ENCODE measurements at places on chromosomes 2 and 18. TPM values are rescaled to one million over a fixed set of nuclear protein-coding genes. Genes with fewer than 3 reads are reported as not detected.

DNA sequence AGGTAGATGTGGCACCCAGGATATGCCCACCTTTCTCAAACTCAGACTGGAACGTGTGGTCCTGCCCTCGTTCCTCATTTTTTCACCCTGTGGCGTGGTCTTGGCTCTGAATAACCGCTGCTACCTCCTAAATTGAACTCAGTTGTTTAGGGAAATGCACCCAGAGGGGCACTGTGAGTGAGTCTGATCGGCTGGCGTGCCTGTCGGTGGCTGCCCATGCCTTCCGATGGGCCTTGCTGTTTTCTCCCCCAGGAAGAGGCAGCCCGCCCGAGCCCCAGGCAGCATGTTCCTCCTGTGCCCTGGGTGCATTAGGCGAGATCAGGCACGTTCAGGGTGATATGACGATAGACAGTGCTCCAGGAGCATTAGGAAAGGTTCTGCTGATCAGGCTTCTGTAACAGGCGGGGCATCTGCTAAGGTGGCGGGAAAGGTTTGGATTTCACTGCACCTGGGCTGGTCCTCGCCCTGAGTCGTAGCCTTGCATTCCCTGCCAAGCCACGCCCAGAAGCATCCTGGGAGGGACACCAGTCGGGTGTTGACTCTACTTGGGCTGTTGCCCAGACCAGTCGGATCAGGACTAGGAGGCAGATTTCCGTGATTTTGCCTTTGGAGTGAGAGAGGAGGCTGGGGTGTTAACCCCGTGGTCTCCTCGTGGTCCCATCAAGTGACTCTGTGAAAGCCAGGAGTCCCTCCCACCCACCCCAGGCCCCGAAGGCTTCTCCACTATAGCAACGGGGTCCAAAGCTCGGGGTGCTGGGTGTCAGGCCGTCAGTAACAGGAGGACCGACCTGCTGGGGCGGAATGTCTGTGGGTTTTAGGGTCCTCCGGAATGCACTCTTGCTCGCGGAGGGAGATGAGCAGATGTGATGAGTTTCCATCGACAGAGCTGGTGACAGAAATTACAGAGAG is 75.1 kb downstream of the SH3BP4 start:
- peaks cover 82% of the 10 kb centered on the region for H3K4me1 ChIP-seq
- peak overlapping the region; percentile 88 for H3K27ac ChIP-seq
- H3K27me3 ChIP-seq, result no peaks in the 10 kb centered on the region
- no peaks in the 10 kb centered on the region for H3K36me3 ChIP-seq
- H3K4me3 ChIP-seq, result no peak overlapping the region

DNA sequence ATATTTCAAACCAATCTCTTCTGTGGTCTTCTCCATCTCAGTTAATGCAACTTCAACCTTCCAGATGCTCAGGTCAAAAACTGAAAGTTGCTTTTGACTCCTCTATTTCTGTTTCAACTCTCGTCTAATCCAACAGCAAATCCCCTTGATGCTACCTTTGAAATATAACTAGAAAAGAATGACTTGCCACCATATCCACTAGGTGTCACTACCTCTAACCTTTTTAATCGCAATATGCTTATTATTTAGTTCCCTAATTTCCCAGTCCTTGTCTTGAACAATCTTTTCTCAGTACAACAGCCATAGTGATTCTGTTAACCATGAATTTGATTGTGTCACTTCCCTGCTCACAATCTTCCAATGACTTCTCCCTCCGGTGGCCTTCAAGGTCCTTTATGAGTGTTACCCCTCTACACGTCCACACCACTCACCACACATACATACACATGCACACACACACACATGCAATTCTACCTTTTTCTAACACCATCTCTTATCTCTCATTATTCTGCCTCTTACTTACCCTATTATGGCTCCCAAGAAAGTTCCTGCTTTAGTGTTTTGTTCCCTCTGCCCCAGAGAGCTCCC is 245.5 kb upstream of the KCNJ3 start:
- H3K36me3 ChIP-seq, result no peaks in the 10 kb centered on the region
- no peak overlapping the region for H3K27ac ChIP-seq
- H3K27me3 ChIP-seq, result no peaks in the 10 kb centered on the region
- no peak for DNase-seq
- H3K4me1 ChIP-seq, result no peaks in the 10 kb centered on the region

- no peaks in the 10 kb centered on the region for H3K4me1 ChIP-seq
- H3K27ac ChIP-seq, result no peak overlapping the region
- no peaks in the 10 kb centered on the region for H3K27me3 ChIP-seq
- H3K36me3 ChIP-seq, result no peaks in the 10 kb centered on the region
Observed at GRCh38 chr18:39188278-39188677, 1622.7 kb upstream of the CELF4 start.

GRCh38 chr2:141889788-141890187 is 241.0 kb downstream of the LRP1B start:
- H3K27ac ChIP-seq, result no peak overlapping the region
- H3K4me3 ChIP-seq, result no peak overlapping the region
- no peaks in the 10 kb centered on the region for H3K27me3 ChIP-seq

- H3K4me3 ChIP-seq, result no peak overlapping the region
- no peaks in the 10 kb centered on the region for H3K36me3 ChIP-seq
- no peak for DNase-seq
- H3K27ac ChIP-seq, result no peak overlapping the region
Observed at GRCh38 chr2:236679884-236680860, 110.5 kb downstream of the ACKR3 start.

GRCh38 chr2:16283071-16283850 is 342.9 kb downstream of the MYCN start:
- H3K36me3 ChIP-seq, result no peaks in the 10 kb centered on the region
- no peak for DNase-seq
- H3K27ac ChIP-seq, result no peak overlapping the region
- no peaks in the 10 kb centered on the region for H3K27me3 ChIP-seq

DNA sequence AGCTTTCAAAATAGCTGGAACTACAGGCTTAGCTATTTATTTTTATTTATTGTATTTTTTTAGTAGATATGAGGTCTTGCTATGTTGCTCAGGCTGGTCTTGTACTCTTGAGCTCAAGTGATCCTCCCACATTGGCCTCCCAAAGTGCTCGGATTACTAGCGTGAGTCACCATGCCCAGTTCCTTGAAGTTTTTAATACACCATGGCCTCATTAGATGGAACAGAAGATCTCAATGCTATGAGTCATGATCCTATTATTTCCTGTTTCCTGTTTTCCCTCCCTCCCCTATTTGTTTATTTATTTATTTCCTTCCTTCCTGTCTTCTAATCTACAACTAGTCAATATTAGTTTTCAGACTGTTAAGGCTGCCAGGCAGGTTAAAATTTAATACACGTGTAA is 309.0 kb downstream of the CMPK2 start:
- H3K36me3 ChIP-seq, result no peaks in the 10 kb centered on the region
- no peak overlapping the region for H3K27ac ChIP-seq
- H3K27me3 ChIP-seq, result no peaks in the 10 kb centered on the region
- H3K4me3 ChIP-seq, result no peak overlapping the region
- DNase-seq, result peak; percentile 73
- H3K4me1 ChIP-seq, result no peaks in the 10 kb centered on the region

- peaks cover 2% of the 10 kb centered on the region for H3K4me1 ChIP-seq
- no peaks in the 10 kb centered on the region for H3K36me3 ChIP-seq
- no peak overlapping the region for H3K4me3 ChIP-seq
- peak overlapping the region; percentile 46 for H3K27ac ChIP-seq
- no peaks in the 10 kb centered on the region for H3K27me3 ChIP-seq
Observed at GRCh38 chr2:206993396-206993911, 54.1 kb downstream of the CPO start.

DNA sequence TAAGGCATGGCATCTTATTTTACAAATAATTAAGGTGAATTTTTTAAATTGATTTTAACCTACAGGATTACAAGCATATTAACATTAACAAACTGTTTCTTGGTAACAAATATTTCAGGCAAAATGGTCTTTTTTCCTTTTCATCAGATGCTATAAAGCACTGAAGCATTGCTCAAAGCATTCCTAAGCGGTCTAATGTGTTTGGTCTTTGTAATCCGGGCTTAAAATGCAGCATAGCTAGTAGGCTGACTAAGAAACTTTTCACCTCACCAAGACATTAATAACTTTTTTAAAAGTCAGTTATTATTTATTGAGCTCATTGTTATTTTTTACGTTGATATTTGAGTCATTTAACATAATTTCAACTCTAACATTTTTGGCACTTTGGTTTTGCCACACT is 538.8 kb upstream of the SLC39A10 start:
- H3K4me3 ChIP-seq, result no peak overlapping the region
- no peak for DNase-seq
- no peaks in the 10 kb centered on the region for H3K4me1 ChIP-seq
- no peaks in the 10 kb centered on the region for H3K36me3 ChIP-seq
- no peak overlapping the region for H3K27ac ChIP-seq

DNA sequence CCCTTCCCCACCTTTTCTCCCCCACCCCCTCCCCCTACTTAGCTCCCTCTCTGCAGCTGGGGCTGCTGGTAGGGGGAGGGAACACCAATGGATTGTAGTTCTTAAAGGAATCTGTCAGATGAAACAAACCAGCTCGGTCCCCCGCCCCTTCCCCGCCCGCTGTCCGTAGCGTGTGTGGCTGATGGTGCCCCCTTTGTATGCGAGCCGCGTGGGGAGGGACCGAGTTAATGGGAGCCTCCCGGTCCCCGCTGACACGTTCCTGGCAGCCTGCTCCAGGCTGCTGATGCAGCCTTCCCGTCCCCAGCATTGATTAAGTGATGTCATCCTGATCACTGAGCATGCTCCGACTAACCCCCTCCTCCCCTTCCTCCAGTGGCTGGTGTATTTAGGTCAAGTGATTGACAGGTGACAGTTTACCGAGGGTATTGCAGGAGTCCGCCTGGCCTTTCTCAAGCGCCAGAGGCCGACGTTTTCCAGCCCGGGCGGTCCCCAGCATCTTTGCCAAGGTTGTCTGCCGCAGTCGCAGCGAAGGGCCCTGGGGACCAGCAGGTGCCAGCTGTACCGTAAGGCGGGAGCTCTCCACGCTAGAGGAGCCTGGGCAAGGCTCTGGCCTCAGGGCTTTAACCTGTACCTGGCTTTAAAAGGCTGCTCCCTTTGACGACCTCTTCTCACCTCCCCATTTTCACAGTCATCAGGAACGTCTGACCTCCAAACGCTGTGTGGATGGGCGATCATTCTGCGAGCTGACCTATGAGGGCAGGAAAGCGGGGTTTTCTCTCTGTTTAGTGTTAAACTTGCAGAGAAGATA is 1.8 kb downstream of the KIF5C start:
- H3K27me3 ChIP-seq, result peaks cover 18% of the 10 kb centered on the region
- H3K4me1 ChIP-seq, result peaks cover 5% of the 10 kb centered on the region
- no peak overlapping the region for H3K27ac ChIP-seq
- peak overlapping the region; percentile 40 for H3K4me3 ChIP-seq
- DNase-seq, result no peak
- no peaks in the 10 kb centered on the region for H3K36me3 ChIP-seq

DNA sequence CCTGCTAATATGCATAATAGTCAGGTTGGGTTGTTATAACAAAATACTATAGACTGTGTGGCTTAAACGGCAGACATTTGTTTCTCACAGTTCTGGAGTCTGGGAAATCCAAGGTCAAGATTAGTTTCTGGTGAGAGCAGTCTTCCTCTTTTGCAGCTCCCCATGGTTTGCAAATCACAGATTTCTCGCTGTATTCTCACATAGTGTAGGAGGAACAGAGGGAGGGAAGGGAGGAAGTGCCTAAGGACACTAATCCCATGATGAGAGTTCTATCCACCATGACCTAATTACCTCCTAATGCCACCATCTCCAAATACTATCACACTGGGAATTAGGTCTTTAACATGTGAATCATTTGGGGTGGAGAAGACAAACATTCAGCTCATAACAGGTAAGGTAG is 20.1 kb upstream of the PTH2R start:
- H3K27me3 ChIP-seq, result peaks cover 17% of the 10 kb centered on the region
- no peak for DNase-seq

- H3K4me1 ChIP-seq, result no peaks in the 10 kb centered on the region
- no peak overlapping the region for H3K4me3 ChIP-seq
- H3K36me3 ChIP-seq, result no peaks in the 10 kb centered on the region
- H3K27me3 ChIP-seq, result no peaks in the 10 kb centered on the region
- no peak overlapping the region for H3K27ac ChIP-seq
Observed at GRCh38 chr2:31735716-31736115, 155.0 kb upstream of the SRD5A2 start.

DNA sequence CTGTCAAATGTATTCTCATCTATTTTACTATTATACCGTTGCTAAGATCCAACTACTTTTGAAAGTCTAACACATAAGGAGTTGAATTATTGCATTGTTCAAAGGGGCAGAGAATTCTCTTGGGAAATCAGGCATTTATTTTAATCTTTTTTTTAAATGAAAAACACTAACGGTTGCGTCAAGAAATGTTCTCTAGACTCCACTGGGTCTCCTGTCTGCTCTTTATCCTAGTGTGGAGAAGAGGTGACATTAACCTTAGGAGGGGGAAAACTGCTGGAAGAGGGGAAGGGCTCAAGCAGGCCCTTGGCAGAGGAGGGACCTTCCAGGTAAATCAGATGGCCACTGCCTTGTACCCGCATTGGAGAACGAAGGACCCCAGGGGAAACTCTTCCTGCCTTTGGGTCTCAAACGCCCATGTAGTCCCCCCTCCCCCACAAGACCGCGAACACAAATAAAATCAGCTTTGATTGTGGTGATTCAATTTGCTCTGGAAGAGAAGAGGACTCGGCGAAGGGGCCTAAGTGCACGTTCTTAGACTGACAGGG is 1.1 kb upstream of the APCDD1 start:
- no peak overlapping the region for H3K27ac ChIP-seq
- H3K27me3 ChIP-seq, result peaks cover 43% of the 10 kb centered on the region
- H3K36me3 ChIP-seq, result no peaks in the 10 kb centered on the region

DNA sequence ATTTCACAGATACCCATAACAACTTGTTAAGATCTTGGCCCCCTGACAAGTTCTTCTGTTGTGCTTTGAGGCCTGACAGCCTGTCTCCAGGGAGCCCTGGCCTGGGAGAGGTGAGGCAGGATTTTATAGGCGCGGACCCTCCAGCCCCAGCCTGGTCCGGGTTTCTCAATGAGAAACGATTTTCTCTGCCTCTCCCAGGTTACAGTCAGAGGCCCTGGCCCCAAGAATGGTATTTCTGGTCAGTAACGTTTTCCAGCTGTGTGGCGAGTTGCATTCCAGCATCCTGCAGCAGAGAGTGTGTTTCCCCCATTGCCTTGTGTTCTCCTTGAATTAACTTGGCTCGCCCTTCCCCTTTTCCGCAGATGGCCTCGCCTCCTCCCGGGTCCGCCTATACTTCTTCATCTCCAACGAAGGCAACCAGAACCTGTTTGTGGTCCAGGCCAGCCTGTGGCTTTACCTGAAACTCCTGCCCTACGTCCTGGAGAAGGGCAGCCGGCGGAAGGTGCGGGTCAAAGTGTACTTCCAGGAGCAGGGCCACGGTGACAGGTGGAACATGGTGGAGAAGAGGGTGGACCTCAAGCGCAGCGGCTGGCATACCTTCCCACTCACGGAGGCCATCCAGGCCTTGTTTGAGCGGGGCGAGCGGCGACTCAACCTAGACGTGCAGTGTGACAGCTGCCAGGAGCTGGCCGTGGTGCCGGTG is 3.0 kb downstream of the INHBB start:
- H3K36me3 ChIP-seq, result no peaks in the 10 kb centered on the region
- peaks cover 17% of the 10 kb centered on the region for H3K4me1 ChIP-seq
- H3K4me3 ChIP-seq, result peak overlapping the region; percentile 66
- H3K27me3 ChIP-seq, result no peaks in the 10 kb centered on the region

- no peaks in the 10 kb centered on the region for H3K4me1 ChIP-seq
- H3K27me3 ChIP-seq, result no peaks in the 10 kb centered on the region
- no peaks in the 10 kb centered on the region for H3K36me3 ChIP-seq
- H3K27ac ChIP-seq, result no peak overlapping the region
- H3K4me3 ChIP-seq, result no peak overlapping the region
Observed at GRCh38 chr18:31634331-31634713, 42.6 kb downstream of the TTR start.

The DLGAP1 gene
- total RNA-seq, result 1.8 TPM

The ITGA4 gene
- 0.36 TPM for total RNA-seq

The GLB1L gene
- 8.1 TPM for total RNA-seq
